ENCODE measurements at places on chromosomes 2 and 18.

GRCh38 chr18:67421651-67422050 lies 94.9 kb downstream of the DSEL start:
- no peak for DNase-seq

- DNase-seq = peak; percentile 92
Observed at GRCh38 chr2:217943446-217944321, 59.1 kb downstream of the TNS1 start.

GRCh38 chr2:109129356-109129920 lies 433 bp downstream of the SH3RF3 start:
- no peak for DNase-seq

GRCh38 chr18:45896991-45897390 lies 70.1 kb downstream of the EPG5 start:
- no peak for DNase-seq

- no peak for DNase-seq
Observed at GRCh38 chr2:25409468-25409867, 67.7 kb upstream of the DNMT3A start.

DNA sequence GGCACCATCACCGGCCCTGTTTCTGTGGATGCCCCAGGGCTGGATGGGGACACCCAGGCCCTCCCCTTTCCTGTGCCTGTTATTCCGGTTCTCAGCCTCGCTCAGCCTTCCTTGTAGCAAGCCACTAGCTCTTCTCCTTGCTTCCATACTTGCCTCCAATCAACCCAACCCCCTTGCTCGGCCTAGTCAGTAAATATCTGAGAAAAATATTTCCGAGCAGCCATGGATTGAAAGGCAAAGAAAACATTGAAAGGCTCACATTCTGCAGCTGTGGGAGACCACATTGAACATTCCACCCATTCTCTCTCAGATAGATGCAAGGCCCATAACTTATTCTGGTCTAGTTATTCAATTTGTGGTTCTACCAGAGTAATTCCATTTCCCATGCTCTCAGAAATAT lies 114.9 kb downstream of the SPP2 start:
- DNase-seq = no peak

Measured in globus pallidus (tissue), 1 donor.